ENCODE measurements at places on chromosomes 3 and 15.
A peak's percentile ranks its signal among the peaks of the same experiment; 100 is the strongest.

- DNase-seq = peak; percentile 65
Measured at GRCh38 chr15:101006931-101007691, 88.0 kb downstream of the LRRK1 start.

DNA sequence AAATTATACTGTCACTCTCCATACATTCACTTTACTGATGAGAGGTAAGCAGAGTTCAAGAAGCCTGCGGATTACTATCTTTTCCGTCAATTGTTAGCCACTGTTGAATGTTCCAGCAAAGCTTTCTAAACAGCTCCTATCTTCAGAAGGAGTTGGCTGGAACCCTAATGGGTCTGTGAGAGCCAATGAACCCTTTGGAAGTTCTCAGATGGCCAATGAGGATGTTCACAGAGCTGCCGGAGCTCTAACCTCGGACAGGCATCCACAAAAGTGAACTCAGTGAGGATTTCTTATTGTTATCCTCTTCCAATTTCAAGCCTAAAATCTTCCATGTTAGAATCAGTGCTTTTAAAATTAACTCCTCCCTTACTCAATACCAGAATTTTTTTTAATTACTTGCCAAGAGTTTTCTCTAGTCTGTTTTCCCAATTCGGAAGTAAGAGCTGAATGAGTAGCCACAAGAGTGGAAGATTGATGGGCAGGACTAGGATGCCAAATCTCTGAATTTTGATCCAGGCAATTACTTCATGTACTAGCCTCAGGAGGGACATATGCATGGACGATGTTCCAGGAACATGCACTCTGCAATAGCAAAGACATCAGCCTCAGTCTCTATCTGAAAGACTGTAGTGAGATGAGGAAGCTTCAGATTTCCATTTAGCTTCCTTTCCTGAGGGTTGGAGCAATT is 78.1 kb downstream of the AGBL1 start:
- no peak for DNase-seq

GRCh38 chr15:96354731-96355567 is 24.4 kb downstream of the NR2F2 start:
- DNase-seq = no peak

GRCh38 chr3:80006315-80006714 is 238.5 kb upstream of the ROBO1 start:
- no peak for DNase-seq

GRCh38 chr3:158918451-158918850 is 116.6 kb downstream of the MFSD1 start:
- no peak for DNase-seq

DNA sequence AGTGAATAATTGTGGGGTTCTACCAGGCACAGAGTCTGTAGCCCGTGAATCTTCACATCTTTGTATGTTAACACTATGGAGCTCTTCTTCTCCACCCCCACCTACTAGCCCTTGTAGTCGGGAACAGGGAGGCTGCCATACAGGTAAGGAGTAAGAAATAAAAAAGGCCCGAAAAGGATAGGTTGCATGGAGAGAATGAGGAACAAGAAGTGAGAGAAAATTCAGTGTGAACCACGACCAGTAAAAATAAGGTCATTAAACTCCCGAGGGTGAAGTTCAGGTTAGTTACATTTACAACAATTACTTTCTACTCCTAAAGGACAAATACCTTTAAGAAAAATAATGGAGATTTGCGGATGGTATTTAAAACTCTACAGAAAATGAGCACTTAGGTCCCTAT is 53.3 kb downstream of the OSBPL10 start:
- DNase-seq = no peak

- no peak for DNase-seq
Measured at GRCh38 chr3:99920481-99921376, 103.1 kb downstream of the CMSS1 start.

DNA sequence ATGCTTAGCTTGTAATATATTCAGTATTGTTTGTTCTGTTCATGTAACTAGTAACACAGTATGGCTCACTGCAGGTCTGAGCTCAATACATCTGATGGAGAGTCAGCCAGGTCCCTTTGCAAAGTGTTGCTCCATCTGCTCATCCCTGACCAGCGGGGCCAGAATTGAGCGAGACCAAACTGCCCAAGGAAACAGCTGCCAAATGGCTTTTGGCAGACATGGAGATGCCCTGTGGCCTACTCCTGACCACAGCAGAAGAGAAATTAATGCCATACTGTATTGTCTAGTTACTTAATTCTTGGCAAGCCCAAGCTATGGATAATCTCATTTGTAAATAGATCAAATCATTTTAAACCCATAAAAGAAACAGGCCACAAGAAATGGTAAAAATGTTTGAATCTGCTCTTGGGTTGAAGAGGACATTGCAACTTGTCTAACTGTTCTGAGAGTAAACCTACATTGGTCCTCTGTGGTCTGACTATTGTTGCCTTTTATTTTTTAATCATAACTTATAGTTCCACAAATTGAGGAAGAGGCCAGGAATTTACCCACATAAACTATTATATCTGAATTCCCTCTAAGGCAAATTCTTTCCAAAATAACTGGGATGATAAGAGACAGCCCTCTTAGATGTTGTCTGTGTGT is 209.5 kb downstream of the EBLN2 start:
- no peak for DNase-seq

- peak; percentile 83 for DNase-seq
Measured at GRCh38 chr3:179015551-179016020, 56.0 kb downstream of the ZMAT3 start.

GRCh38 chr15:49225572-49226281 is 55.7 kb downstream of the GALK2 start:
- DNase-seq = no peak
